ENCODE measurements at places on chromosomes 1 and 21.

DNA sequence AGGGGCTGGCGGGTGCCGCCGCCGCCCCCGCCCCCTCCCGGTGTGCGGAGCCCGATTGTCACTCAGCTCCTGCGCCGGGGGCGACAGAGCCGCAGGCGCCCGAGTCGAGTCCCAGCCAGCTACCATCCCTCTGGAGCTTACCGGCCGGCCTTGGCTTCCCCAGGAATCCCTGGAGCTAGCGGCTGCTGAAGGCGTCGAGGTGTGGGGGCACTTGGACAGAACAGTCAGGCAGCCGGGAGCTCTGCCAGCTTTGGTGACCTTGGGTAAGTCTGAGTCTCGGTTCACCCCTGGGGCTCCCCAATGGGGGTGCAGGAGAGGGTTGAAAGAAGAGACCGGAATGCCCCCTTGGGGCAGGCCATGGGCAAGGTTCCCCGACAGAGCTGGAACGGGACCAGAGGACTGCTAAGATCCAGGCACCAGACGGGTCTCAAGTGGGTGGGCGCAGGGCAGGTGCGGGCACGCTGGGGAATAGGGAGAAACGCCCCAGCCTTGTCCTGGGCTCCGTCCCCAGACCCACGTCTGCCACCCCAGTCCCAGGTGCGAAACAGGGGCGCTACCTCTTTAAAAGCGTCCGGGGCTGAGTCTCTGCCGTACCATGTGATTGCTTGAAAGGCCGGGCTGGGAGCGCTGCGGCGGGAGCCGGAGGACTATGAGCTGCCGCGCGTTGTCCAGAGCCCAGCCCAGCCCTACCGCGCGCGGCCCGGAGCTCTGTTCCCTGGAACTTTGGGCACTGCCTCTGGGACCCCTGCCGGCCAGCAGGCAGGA is at the start of gene ADORA1:
ADORA1 (plus strand) TSS at position 61 of the 765 bp plus-strand sequence. CDS start 1,116 bp downstream, outside the sequence.
- no peak for DNase-seq

- no peak for DNase-seq
Measured at GRCh38 chr1:28249866-28250295, 9.4 kb upstream of the SESN2 start.

- no peak for DNase-seq
Measured at GRCh38 chr1:115041654-115042053, 12.0 kb downstream of the TSHB start.

DNA sequence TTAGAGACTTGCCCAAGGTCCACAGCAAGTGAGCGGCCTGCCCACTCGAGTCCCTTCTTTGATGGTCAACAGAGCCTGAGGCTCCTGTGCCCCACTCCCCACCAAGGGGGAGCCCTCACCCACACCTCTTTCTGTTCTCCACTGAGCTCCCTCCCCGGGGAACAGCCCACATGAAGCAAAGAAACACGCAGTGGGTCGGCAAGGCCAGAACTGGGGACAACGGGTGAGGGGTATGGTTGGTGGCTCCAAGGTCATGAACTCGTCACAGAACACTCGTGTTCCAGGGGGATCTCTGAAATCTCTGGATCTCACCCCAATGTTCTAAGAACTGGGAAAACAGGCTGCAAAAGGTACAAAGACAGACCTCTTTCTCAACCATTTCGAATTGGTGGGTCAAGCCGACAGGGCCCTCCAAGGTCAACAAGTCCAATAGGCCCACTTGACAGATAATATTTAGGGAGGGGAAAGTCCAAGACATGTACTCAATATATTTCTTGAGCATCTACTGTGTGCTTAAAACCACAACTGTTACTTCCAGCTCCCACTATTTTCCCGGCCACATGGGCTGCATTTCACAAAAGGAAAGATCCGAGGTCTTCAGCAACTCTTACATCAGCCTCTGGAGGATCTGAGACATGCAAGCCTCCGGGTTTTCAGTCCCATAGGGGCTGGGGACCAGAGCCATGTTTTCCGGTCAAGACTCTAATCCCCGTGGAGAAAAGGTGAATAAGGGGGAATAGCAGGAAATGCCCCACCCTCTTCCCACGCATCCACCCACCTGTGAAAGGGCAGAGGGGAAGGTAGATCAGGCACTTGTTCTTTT is 1.1 kb upstream of the RAP1GAP start:
- no peak for DNase-seq

DNA sequence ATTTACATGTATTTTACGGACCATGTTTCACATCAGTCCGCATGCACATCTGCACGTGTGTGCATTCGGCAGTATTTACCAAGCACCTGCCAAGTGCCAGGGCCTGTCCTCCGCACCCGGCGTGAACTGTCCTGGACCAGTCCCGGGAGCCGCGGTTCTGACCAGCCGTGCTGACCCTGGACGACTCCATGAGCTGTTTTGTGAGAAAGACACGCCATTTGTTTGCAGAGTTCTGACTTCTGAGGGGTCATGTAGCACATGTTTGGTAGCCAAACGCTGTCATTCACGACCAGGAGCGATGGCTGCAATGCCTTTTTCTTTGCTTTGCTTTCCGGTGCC is 3.3 kb upstream of the OLIG2 start:
- no peak for DNase-seq

- DNase-seq = no peak
Measured at GRCh38 chr1:1982379-1983232, 21.0 kb downstream of the CFAP74 start.

DNA sequence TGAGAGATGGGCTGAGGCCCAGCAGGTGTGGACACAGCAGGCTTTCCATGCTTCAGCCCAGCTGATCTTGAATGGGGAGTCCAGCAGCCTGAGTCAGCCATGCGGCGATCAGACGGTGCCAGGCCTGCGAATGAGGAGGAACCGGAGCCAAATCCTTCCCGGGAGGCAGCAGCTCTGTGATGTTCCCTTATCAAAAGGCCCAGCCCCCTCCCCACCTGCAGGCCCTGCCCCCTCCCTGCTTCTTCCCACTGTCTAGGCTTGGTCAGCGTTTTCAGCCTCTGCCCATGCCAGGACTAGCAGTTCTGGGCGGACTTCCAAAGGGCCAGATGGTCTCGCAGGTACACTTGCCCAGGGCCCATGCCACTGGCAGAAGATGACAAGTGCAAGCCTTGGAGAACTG is 253.8 kb downstream of the KAZN start:
- DNase-seq = no peak

GRCh38 chr21:27291006-27291405 is 324.1 kb upstream of the ADAMTS5 start:
- no peak for DNase-seq

DNA sequence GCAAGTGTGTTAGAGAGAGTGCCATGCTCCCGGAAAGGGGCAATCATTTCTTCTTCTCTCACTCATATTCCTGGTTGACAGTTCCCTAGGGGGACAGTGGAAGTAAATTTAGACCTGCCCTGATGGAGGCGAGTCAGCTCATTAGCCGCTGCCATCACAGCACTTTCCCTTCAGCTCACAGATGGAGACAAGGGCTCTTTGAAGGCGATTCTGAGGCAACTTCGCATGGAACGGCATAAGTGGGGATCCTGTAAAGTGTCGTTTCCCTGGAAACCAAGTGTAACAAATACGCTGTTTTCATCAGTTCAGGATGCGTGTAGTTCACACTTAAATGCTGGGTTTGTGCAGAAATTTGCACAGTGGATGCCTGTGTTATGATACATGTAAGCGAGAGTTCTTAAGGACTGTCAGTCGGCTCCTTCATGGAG is 114.5 kb upstream of the TMPRSS15 start:
- DNase-seq = no peak

DNA sequence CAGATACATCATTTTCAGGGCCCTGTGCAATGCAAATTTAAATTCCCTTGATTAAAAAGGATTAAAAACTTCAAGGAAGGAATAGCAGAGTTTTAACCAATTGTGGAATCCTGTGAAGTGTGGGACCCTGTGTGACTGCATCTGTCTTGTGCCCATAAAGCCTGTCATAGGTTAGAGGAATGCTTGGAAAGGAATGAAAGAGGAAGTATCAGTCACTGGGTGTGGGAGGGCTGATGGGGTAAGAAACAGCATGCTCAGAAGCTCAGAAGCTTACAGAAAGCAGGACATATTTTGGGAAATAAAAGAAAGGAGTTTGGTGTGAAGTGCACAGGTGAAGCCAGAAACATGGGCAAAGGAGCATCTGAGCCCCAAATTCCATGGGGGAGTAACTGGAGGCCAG is 150.8 kb upstream of the ETV3 start:
- no peak for DNase-seq

- no peak for DNase-seq
Measured at GRCh38 chr1:19076841-19077616, 120.6 kb upstream of the IFFO2 start.

DNA sequence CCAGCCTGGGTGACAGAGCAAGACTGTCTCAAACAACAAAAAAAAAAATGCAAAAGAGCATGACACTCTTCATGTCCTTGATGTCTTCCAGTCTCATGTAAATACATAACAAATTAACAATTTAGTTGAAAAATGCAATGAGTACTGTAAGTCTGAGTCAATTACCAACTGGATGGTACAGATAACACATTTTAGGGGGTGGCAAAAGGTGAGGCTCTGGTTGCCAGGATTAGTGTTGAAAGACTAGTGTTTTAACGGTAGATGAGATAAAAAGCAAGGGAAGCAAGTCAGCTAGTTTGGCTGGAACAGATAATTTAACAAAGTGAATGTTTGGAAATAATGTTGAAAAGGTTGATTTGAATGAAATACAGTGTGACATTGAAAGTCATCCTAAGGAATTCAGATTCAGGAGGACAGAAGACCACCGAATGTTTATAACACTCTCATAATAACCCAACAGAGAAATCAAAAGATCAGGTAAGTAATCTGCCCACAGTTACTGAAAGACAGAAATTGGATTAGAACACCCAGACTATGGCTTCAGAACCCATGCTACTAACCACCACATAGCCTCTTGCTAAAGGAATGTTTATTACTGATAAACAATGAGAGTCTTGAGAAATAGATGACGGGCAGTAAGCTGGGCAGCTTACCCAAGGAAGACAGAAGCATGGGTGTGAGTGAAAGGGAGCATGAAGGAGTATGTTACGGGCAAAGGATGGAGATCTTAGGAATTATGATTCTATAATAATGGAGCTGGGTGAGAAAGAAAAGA is 312.4 kb downstream of the HMCN1 start:
- no peak for DNase-seq

GRCh38 chr21:33133892-33134291 is 64.0 kb downstream of the OLIG1 start:
- no peak for DNase-seq

GRCh38 chr1:219990782-219991510 is 55.4 kb downstream of the EPRS1 start:
- no peak for DNase-seq

- no peak for DNase-seq
Measured at GRCh38 chr1:177799746-177800145, 170.1 kb downstream of the SEC16B start.

DNA sequence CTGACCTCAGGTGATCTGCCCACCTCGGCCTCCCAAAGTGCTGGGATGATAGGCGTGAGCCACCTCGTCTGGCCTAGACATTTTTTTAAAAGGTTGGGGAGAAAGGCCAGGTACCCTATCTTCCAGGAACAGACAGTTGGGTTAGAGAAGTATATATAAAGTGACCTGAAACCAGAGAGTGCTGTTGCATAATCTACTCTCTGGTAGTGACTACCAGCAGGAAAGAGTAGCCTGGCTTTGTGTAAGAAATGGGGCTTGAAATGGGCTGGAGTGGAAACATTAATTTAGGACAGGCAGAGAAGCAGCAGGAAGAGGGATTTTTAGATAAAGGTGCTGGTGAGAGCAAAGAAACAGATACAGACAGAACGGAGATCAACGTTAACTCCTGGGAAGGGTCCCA is 125.8 kb upstream of the HOOK1 start:
- no peak for DNase-seq

- DNase-seq = no peak
Measured at GRCh38 chr21:26565111-26565510, 8.0 kb downstream of the CYYR1 start.

GRCh38 chr1:87154384-87154783 is 174.3 kb upstream of the LMO4 start:
- no peak for DNase-seq
